ENCODE measurements at places on chromosomes 6 and 20. TPM values are rescaled to one million over a fixed set of nuclear protein-coding genes. Genes with fewer than 3 reads are reported as not detected.

- no peaks in the 10 kb centered on the region for H3K27me3 ChIP-seq
- H3K27ac ChIP-seq, result no peak overlapping the region
- no peak for DNase-seq
Observed at GRCh38 chr20:6265204-6265904, 142.5 kb upstream of the FERMT1 start.

NMBR gene
- total RNA-seq, result not detected

- no peak overlapping the region for H3K27ac ChIP-seq
- no peaks in the 10 kb centered on the region for H3K27me3 ChIP-seq
- H3K36me3 ChIP-seq, result no peaks in the 10 kb centered on the region
- DNase-seq, result no peak
- no peak overlapping the region for H3K4me3 ChIP-seq
Observed at GRCh38 chr6:26048590-26048989, 38.6 kb upstream of the HFE start.

- H3K4me1 ChIP-seq, result no peaks in the 10 kb centered on the region
- no peak overlapping the region for H3K27ac ChIP-seq
- H3K27me3 ChIP-seq, result no peaks in the 10 kb centered on the region
- H3K36me3 ChIP-seq, result no peaks in the 10 kb centered on the region
- DNase-seq, result no peak
Observed at GRCh38 chr6:117351521-117351920, 74.2 kb downstream of the ROS1 start.

FAM83C gene
- not detected for total RNA-seq

IYD gene
- total RNA-seq, result not detected

ID1 gene
- total RNA-seq, result 3.4 TPM

GRCh38 chr6:118263921-118264486, 284.1 kb upstream of the PLN start:
- no peaks in the 10 kb centered on the region for H3K4me1 ChIP-seq
- H3K4me3 ChIP-seq, result no peak overlapping the region
- H3K27ac ChIP-seq, result no peak overlapping the region
- no peak for DNase-seq
- H3K27me3 ChIP-seq, result no peaks in the 10 kb centered on the region

GRCh38 chr20:62576815-62577489, 65.4 kb upstream of the SLCO4A1 start:
- H3K36me3 ChIP-seq, result no peaks in the 10 kb centered on the region
- no peak overlapping the region for H3K27ac ChIP-seq
- H3K4me3 ChIP-seq, result no peak overlapping the region
- no peak for DNase-seq
- no peaks in the 10 kb centered on the region for H3K4me1 ChIP-seq

TTBK1 gene
- total RNA-seq, result 0.07 TPM

- H3K36me3 ChIP-seq, result no peaks in the 10 kb centered on the region
- H3K4me3 ChIP-seq, result no peak overlapping the region
- H3K27me3 ChIP-seq, result no peaks in the 10 kb centered on the region
- no peak overlapping the region for H3K27ac ChIP-seq
- no peaks in the 10 kb centered on the region for H3K4me1 ChIP-seq
- no peak for DNase-seq
Observed at GRCh38 chr20:60586269-60587050, 628.2 kb downstream of the CDH26 start.
